IMR-90 (cell line): ENCODE measurements at places on chromosomes 13 and 19. TPM values are rescaled to one million over a fixed set of nuclear protein-coding genes. Genes with fewer than 3 reads are reported as not detected.

- DNase-seq, result no peak
These were observed 14.6 kb downstream of the CEACAM3 start for GRCh38 chr19:41811036-41811435.

DNA sequence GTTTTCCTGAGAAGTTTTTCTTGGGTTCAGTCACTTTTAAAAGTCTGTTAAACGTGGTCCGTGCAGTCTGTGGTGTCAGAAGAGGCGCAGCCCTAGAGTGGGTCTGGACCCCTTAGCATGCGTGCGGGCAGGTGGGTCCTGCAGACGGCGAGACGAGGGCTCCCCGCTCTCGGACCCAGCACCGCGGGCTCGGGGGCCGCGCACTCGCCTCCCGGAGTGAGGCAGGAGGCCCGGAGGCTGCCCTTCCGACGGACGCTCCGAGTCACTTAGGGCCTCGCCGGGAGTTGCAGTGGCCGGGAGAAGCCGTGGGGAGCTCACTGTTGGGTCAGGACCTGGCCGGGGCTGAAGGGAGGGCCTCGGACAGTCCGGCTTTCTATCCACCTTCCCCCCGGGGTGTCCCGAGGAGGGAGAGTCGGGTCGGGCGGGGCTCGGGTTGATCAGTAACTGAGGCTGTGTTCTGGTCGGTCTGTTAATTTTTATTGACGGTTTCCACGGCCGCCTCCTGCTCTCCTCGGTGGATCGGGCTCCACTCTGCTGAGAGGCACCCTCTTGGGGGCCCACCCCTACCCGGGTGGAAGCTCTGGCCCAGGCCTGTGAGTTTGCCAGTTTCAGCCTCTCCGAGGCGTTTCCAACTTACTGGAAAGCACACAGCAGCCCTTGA is 1.3 kb downstream of the PTBP1 start:
- DNase-seq, result no peak

GRCh38 chr13:41678848-41679247 is 221.5 kb downstream of the RGCC start:
- no peak for DNase-seq

DNA sequence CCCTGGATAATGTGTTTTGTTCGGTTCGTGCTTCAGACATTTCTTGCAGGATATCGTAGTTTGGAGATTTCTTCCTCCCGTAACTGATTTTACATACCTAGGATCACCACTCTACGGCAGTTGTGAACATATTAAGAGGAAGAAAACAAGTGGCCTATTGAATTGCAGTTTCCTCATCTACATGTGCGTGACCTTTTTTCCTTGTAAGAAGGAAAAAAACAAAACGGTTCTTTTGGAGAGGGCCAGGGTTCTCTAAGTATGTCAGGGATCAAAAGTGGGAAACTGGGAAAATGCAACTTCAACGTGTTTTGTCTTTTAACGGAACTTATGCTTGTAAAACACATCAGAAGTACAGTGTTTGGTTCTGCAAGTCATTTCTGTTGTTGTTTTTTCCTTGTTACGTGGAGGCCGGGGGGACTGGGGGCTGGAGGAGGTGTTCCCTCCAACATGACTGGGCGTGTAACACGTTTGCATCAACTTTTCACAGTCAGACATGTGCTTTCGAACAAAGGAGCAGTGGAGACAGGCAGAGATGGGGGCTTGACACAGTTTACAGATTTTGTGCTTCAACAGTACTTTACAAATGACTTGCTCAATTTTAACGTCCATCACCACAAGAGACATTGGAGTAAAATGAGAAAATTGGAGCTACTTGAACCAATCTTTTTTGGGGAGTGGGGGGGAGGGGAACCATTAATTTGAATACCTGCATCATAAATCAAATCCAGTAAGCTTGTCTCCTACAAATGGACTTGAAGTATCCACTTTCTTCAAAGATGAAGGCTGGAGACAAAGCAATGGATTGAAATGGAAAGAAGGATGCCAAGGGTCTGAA is 3.8 kb downstream of the ZC3H4 start:
- DNase-seq, result peak; percentile 49

GRCh38 chr13:79846386-79846785 is 365.4 kb downstream of the NDFIP2 start:
- DNase-seq, result no peak

DNA sequence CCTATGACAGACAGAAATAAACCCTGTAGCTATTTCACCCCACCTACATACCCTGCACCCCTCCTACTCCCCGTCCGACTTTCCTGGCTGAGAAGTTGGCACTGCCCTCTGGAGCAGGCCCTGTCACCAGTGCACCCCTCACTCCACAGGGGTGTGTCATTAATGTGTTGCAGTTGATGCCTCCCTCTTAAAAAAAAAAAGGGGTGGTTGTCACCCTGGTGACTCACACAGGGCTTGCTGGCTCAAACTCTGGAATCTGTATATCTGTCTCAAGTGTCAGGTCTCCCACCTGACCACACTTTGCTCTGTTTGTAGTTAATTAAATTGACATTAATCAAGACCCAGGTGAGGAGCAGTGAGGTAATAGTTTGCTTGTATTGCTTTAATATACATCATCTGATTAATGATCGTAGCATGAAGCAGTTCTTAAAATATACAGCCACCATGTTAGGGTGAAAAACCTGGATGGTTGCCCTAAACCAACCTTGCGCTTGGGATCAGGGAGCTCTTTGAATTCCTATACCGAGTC is 2.0 kb upstream of the GATAD2A start:
- DNase-seq, result peak; percentile 44

- DNase-seq, result no peak
These were observed 35.5 kb upstream of the KLF12 start for GRCh38 chr13:74169676-74170075.

DNA sequence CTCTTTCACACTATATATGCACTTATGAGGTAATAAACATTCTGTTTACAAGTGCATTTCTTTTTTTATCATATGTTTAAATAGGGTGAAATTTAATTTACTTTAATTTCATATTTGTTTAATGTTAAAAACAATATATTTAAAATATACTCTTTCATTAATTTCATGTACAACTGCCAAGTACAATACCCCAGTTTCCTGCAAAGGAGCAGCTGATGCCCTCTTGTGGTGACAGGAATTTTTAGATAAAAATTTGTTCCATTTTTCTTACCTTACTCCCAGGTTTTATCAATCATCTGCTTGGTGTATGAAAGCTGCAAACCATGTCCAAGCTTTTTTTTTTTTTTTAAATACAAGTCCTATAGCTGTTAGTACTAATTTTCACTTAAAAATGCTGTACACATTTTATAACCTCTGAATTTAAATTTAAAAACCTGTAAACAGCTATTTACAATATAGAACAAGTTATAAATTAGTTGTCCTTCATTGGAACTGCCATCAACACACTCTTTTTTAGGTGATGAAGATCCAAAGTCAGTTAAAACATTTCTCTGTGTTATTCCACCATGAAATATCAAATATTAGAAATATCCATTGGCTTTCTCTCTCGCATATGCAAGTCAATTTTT is 4.9 kb downstream of the PCDH20 start:
- peak; percentile 8 for DNase-seq

GRCh38 chr19:13937479-13938300 is 527 bp downstream of the PODNL1 start:
- DNase-seq, result no peak

GRCh38 chr13:41700790-41701310 is 243.5 kb downstream of the RGCC start:
- DNase-seq, result peak; percentile 66

PGLYRP1 gene
- not detected in 2 replicates for total RNA-seq
